ENCODE measurements at places on chromosomes 4 and X.

- DNase-seq = no peak
These were observed 939.8 kb downstream of the GLUD2 start for GRCh38 chrX:121987163-121987562.

GRCh38 chrX:150456941-150457340 lies 93.8 kb downstream of the MAMLD1 start:
- DNase-seq = no peak

- no peak for DNase-seq
These were observed 17.2 kb upstream of the DCAF4L1 start for GRCh38 chr4:41964401-41964800.

- no peak for DNase-seq
These were observed 664.8 kb downstream of the PCDH18 start for GRCh38 chr4:136867465-136867864.

DNA sequence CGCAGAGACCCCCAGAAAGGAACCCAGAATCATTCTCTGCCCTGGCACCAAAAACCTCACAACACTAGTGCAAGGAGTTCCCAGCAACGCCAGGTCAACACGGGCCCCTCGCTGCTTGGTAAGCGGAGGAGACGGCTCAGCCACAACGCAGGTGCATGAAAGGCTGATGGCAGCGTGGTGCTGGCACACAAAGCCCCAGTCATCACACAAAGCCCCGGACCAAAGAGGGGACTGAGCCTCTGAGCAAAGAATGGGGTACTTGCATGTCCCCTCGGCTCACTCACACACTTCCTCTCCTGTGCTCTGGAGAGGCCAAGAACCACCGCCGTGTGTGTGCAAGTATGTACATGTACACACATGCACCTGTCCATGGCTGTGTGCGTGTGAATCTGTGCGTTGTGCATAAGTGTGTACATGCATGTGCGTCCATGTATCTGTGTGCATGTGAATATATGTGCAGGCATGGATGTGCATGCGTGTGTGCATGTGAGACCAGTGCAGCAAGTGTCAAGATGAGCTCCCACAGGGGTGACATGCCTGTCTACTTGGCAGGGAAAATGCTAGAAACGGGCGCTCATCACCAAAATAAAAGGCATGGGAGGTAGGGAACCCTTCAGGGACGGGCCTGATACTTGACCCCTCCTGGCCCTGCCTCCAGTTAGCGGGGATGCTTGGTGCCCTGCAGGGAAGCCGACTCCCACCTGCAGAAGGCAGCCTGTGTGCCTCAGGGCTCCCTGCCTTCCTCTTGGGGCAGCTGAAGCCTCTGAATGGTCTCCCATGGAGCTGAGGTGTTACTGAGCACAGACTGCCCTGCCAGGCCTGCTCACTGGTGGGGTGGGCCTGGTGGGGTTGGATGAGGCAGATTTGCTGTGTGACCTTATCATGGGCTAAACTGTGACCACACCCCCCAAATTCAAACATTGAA lies 60.4 kb downstream of the ZFYVE28 start:
- no peak for DNase-seq

DNA sequence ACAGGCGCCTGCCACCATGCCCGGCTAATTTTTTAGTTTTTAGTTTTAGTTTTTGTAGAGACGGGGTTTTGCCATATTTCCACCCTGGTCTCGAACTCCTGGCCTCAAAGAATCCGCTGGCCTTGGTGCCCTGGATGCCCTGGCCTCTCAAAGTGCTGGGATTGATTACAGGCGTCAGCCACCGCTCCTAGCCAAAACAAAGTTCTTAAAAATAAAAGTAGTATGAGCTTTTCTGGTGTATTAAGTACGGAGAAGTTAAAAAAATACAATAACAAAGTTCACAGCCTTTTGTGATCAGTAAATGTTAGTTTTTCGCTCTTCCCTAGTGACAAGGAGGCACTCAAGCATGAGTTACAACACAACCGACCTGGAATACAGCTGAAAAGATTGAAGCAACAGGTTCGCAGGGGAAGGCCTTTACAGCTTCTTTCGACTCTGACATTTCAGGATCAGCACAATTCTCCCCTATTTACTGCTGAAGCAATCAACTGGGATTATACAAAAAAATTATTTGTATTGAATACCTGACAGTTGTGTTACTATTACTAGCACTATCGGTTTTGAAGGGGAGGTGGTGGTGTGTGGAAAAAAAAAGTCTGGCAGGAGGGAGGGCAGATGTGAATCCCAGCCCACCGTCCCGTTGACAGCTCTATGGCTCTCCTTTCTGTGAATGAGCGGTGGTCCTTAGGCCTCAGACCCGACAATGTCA lies 893 bp upstream of the METAP1 start:
- no peak for DNase-seq

- no peak for DNase-seq
These were observed 18.2 kb downstream of the HAND2 start for GRCh38 chr4:173511787-173512361.

GRCh38 chr4:61335241-61335763 lies 135.2 kb downstream of the ADGRL3 start:
- DNase-seq = no peak

GRCh38 chr4:175773566-175773965 lies 38.5 kb downstream of the GPM6A start:
- DNase-seq = no peak

DNA sequence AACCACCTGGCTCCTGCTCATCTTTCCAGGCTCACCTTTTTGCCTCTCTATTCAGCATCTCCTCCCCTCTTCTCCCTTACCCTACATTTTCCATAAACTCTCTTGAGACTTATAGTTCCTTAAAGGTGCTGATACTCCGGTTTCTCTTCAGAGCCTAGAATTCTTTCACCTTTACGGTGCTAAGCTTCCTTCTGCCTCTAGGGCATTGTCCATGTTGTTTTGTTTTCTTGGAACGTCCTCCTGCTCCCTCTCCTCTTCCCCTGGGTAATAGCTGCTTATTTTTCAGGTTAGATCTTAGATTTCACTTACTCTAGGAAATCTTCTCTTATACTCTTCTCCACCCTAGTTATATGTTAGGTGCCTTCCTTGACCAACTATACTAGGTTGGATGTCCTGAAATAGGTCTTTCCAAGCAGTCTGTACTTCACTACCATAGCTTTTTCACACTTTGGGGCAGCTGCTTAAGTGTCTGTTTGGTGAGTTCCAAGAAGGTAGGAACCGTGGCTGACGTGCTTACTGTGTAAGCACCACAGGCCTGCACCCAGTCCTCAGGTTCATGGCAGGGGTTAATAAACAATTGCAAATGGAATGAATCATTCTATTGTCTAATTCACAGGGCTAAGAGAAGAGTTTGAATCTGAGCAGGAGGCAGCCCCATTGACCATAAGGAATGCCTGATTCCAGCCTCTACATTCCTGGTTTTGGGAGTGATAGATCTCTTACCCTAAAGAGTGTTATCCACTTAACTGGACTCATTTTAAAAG lies 227.5 kb downstream of the MGST2 start:
- DNase-seq = no peak

DNA sequence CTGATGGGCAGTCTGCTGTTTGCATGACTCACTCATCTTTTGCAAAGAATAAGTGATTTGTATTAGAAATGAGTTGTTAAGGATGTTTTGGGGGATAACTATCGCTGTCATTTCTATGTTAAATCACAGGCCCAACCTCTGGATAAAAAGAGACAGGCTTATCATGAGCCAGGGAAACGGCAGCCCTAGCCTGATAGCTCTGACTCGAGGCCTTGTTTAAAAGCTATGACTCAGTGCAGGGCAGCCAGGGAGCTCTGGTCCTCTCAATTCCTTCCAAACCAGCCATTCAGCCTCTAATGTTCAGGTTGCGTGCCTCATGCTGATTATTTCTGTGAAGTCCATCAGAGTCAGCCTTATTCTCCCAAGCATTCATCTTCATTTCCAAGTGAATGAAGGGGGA lies 305.9 kb upstream of the HAND2 start:
- DNase-seq = no peak

DNA sequence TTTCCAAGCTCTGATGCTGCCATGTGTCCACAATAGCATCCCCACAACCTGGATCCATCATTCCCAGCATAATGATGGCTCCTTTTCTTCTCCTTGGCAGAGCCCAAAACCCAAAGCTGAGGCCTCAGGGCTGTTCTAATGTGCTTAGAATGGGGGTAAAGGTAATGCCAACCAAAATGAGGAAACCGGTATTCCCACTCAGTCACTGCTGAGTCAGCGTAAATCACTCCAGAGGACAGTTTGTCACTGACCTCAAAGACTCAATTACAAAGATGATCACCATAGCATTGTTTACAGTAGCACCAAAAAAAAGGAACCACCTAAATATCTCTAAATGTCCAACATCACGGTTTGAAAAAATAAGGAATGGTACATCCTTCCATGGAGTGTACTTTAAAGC lies 41.2 kb downstream of the OTOP1 start:
- DNase-seq = no peak

GRCh38 chr4:121733942-121734341 lies 31.0 kb downstream of the SMIM43 start:
- DNase-seq = no peak

GRCh38 chrX:29851857-29852605 lies 363.3 kb upstream of the MAGEB2 start:
- DNase-seq = no peak

DNA sequence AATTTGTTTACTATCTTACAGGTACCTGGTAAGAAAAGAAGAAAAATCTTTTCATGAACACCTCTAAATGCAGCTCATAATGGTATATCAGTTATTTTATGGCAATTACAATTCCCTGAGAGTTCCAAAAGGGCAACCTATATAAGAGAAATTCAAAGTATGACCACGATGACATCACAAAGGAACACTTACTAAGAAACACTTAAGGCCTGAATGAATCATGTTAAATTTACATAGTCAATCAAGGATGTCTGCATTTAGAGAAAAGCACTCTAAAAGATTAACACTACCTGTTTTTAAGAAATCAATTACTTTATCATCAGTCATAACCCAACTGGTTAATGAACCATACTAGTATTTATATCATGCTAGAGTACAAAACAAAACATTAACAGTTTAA lies 63.9 kb downstream of the LCORL start:
- no peak for DNase-seq

All from caudate nucleus (tissue), 63 donors.